Caco-2 (cell line): ENCODE measurements at places on chromosomes 1 and 21. TPM values are rescaled to one million over a fixed set of nuclear protein-coding genes. Genes with fewer than 3 reads are reported as not detected.

- no peak for DNase-seq
These were observed 51.4 kb downstream of the ACBD3 start for GRCh38 chr1:226135059-226135651.

DNA sequence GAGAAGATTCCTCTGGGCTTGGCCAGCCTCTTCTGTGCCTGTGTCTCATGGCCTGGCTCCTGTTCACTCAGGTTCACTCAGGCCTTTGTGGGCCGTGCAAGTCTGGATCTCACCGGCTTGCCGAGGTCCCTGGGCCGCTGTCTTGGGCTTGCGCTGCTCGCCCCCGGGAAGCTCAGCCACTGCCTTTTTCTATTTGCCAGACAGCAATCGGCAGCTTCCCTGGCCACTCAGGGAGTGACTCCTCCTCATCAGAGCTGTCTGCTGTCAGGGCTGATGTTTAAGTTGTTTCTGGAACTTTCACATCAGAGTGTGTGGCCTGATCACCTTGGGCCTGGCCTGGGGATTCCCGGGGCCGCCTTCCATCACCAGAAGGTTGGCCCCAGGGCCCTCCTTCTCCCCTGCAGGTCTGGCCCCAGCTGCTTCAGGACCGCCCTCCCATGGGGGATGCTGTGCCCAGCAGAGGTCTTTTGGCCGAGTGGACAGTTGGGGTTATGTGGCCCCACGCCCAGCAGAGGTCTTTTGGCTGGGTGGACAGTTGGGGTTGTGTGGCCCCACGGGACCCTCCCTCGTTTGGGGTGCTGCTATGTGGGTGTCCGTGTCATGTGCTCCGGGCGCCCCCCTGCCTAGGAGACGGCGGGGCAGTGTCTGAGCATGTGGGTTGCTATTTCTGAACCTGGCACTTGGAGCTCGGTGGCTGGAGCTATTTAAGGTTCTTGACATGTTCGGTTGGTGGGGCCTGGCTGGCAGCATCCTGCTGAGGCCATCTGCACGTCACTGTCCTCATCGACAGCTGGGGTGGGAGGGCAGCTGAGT, 12.5 kb downstream of the SLX9 start:
- no peak for DNase-seq

GRCh38 chr1:88668405-88668804, 15.7 kb upstream of the PKN2 start:
- DNase-seq: no peak

- DNase-seq: no peak
These were observed 1.2 kb downstream of the RXRG start for GRCh38 chr1:165443539-165444311.

HDGF gene
- 414 and 431 TPM in 2 replicates for total RNA-seq

DNA sequence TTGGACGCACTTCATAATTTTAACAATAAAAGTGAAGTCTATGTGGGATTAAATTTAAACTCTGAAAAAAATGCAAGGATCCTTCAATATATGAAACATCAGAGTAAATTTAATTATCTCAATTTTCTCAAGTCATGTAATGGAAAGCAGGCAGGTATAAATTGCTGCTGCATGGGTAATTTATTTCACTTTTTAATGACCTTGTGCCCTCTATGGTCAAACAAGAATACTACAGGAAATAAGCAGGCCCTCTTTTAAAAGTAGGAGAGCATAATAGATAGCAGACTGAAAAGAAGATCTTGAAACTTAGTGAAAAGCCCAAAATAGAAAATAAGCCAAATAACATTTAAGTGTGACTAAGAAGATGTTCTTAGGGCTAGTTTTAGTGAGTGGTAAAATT, 22.9 kb downstream of the BCAS2 start:
- no peak for DNase-seq

- DNase-seq: peak; percentile 29
These were observed at the start of gene ASCL5 for GRCh38 chr1:201126832-201127754. Gene ASCL5, minus strand, starts transcription at chr1:201127184. Its CDS starts 11,812 bp downstream, at chr1:201115372.
